Adipocyte (in vitro differentiated cells): ENCODE measurements at places on chromosomes 7 and 10.

GRCh38 chr10:79027147-79028055, 41.4 kb upstream of the ZMIZ1 start:
- DNase-seq = no peak

GRCh38 chr7:117273814-117274225, 49.0 kb downstream of the WNT2 start:
- no peak for DNase-seq

- no peak for DNase-seq
Measured at GRCh38 chr7:259751-260405, 30.1 kb upstream of the FOXL3 start.

DNA sequence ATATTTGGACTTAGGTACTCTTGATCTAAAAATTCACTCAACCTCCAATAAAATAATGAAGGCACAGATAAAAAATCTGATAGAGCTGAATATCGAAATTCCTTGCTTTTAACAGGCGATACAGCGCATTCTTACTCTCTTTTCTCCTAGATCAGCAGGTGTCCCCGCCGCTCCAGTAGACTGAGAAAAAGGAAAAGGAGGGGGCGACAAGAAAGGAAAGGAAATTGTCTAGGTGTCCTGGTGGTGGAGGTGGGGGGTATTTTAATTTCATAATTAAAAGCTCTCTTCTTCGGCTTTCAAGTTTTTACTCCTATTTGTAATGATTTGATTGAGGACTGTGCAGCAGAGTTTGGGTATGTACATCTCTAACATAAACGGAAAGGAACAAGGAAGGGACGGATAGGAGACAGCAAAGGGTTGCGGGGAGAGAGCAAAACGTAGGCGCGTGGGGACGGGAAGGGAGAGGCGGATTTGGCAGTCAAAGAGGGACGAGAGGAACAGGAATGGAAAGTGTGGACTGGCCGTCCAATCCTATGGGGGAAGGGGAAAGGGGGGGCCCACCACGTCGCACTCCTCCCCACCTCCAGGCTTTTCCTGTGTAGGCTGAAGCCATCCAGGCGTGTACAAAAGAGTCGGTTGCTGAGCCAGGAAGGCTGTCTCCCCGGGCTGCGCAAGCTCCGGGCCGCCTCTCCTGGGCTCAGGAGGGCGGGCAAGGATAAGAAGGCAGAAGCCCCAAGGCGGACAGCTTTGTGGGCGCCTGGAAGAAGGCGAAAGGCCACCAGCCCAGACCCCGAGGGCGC, 875 bp upstream of the HECTD2 start:
- DNase-seq = peak; percentile 85

DNA sequence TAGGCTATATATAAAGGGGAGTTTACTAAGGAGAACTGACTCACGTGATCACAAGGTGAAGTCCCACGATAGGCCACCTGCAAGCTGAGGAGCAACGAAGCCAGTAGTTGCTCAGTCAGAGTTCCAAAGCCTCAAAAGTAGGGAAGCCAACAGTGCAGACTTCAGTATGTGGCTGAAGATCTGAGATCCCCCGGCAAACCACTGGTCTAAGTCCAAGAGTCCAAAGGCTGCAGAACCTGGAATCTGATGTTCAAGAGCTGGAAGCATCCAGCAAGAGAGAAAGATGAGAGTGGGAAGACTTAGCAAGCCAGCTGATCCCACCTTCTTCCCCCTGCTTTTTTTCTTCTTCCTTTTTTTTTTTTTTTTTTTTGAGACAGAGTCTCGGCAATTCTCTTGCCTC, 27.0 kb upstream of the GSDME start:
- no peak for DNase-seq

GRCh38 chr10:132788831-132789219, 2.9 kb upstream of the NKX6-2 start:
- no peak for DNase-seq

DNA sequence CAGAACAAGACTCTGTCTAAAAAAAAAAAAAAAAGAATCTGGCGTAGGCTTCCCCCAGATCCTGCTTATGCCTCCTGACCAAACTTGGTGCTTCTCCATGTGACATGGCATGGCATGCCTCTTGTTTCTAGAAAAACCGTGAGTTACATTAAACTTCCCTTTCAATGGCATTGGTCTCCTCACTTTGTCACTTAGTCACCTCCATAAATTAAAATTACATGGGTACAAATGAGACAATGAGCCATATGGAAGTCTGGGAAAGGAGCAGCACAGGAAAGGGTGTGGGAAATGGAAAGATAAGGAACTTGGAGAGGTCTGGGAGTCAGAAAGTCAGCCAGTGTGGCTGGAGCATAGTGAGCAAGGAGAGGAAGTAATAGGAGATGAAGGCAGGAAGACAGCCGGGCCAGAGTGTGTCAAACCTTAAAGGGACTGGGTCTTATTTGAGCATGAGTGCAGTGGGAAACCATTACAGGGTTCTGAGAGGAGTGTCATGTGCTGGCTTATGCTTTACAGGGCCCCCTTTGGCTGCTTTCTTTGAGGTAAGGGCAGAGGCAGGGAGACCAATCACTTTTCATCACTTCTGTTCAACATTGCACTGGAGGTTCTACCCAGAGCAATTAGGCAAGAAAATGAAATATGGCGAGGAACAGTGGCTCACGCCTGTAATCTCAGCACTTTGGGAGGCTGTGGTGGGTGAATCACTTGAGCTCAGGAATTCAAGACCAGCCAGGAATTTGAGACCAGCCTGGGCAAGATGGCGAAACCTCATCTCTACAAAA, 21.3 kb upstream of the ZMIZ2 start:
- DNase-seq = peak; percentile 38

DNA sequence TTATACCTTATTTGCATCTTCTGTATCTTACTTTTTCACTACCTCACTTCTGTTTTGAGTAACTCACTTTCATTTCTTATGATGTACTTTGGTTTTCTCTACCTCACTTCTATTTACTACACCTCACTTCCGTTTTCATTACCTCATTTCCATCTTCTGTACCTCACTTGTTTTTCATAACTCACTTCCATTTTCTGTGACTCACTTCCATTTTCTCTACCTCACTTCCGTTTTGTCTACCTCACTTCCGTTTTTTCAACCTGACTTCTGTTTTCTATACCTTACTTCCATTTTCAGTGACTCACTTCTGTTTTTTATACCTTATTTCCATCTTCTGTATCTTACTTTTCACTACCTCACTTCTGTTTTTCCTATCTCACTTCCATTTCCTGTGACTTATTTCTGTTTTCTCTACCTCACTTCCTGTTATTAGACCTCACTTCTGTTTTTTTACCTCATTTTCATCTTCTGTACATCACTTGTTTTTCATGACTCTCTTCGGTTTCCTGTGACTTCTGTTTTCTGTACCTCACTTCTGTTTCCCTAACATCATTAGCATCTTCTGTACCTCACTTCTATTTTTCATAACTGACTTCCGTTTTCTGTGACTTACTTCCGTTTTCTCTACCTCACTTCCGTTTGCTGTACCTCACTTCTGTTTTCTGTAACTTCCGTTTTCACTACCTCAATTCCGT, 493.1 kb upstream of the AKR1E2 start:
- DNase-seq = no peak

DNA sequence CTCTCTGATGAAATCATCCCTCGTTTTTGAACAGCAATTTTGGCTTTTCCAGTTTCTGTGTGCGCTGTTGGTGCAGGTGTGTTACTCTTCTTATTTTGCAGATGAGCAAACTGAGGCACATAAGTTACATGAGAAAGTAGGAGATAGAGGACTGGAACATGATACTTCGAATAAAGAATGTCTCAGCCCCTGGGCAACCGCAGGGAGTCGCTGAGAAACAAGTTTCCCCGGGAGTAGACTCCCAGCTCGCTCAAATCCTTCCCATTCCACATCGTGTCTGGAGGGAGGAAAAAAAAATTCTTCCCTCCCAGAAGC, 18.0 kb downstream of the MXI1 start:
- no peak for DNase-seq

DNA sequence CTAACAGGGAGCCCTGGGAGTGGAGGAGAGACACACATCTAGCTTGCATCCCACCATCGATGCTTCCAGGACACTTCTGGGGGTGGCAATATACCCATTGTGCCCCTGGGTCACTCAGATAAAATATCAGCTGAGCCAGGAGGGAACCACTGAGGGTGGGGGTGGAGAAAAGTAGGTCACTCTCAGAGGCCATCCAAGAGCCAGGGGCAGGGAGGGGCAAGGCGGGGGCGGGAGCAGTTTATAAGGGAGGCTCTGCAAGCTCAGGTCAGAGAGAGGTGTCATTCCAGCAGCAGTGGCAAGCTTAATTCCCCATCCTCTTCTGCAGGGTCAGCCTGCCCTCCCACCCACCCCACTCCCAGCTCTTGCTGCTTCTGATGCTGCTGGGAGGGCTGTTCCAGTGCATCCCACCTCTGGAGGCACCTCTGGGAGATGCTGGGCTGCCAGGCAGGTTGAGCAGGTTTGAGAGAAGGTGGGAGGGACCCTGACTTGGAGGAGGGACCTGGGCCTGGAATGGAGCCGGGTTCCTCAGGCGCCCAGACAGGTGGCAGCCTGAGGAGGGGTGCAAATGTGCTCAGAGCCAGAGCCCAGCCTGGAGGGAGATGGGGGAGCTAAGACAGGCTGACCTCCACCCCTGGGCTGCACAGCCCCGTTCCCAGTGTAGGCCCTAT, 20.1 kb upstream of the TLX1 start:
- DNase-seq = no peak

- DNase-seq = no peak
Measured at GRCh38 chr10:104033401-104033930, 52.2 kb downstream of the COL17A1 start.

DNA sequence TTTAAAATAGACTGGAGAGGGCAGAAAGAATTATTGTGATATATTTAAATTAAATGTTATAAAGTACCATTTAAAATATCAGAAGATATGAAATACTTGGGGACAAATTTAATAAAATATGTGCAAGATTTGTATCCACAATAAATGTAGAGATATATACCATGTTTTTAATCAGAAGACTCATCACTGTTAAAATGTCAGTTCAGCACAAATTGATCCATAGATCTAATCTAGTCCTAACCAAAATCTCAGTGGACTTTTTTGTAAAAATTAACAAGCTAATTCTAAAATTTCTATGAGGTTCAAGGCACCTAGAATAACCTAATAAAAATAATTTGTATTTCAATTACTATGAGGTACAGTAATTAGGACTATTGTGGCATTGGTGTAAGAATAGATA, 96.4 kb downstream of the CTNNA3 start:
- no peak for DNase-seq
